ENCODE measurements at places on chromosomes 4 and X.

- no peak for DNase-seq
Measured at GRCh38 chr4:25109511-25109910, 50.7 kb downstream of the SEPSECS start.

DNA sequence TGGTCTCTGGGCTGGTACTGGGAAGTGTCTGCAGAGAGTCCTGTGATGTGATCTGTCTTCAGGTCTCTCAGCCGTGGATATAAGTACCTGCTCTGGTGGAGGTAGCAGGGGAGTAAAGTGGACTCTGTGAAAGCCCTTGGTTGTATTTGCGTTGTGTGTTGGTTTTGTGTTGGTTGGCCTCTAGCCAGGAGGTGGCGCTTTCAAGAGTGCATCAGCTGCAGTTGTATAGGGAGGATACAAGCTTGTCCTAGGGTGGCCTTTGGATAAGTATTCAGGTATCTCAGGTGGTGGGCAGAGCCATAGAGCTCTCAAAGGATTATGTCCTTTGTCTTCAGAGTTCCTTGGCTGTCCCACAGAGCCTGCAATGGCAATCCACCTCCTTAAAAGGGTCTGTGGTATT, 111.6 kb downstream of the MAGEB17 start:
- no peak for DNase-seq

- no peak for DNase-seq
Measured at GRCh38 chrX:28229217-28229616, 248.0 kb upstream of the DCAF8L1 start.

- no peak for DNase-seq
Measured at GRCh38 chr4:182530451-182530850, 287.2 kb downstream of the TENM3 start.

DNA sequence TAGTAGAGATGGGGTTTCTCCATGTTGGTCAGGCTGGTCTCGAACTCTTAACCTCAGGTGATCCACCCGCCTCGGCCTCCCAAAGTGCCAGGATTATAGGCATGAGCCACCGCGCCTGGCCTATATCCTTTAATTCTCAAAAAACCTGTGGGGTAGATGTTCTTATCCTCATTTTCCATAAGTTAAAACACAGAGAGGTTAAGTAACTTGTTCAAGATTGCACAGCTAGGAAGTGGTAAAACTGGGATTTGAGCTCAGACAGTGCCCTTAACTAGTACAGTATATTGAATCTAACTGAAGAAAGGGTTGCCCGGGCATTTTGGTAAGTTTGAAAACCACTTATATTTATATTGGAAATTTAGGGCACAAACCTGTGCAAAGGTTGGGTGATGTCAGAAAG, 116.0 kb downstream of the GLUD2 start:
- DNase-seq: no peak

GRCh38 chr4:154009191-154009590, 220.3 kb upstream of the SFRP2 start:
- DNase-seq: no peak

DNA sequence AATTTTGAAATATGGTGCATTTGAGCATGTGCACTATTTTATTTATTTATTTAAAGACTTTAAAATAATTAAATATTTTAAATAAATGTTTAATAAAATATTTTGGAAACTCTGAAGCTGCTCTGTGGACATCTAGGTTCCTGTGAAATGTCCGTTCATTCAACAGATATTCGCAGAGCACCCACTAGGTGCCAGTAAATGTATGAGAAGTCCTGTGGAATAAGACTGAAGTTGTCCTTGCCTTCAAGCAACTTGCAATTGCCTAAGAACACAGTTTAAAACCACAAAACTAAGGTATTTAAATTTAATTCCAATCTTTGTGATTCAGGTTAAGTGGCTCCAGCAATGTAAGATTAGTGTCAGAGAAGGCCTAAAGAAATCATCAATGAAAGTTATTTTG, 306.7 kb downstream of the GBA3 start:
- no peak for DNase-seq

GRCh38 chrX:41384051-41384705, 50.2 kb downstream of the DDX3X start:
- no peak for DNase-seq
